ENCODE measurements at places on chromosomes 5 and 9.

GRCh38 chr5:31355337-31355736 is 161.9 kb downstream of the CDH6 start:
- no peak for DNase-seq

DNA sequence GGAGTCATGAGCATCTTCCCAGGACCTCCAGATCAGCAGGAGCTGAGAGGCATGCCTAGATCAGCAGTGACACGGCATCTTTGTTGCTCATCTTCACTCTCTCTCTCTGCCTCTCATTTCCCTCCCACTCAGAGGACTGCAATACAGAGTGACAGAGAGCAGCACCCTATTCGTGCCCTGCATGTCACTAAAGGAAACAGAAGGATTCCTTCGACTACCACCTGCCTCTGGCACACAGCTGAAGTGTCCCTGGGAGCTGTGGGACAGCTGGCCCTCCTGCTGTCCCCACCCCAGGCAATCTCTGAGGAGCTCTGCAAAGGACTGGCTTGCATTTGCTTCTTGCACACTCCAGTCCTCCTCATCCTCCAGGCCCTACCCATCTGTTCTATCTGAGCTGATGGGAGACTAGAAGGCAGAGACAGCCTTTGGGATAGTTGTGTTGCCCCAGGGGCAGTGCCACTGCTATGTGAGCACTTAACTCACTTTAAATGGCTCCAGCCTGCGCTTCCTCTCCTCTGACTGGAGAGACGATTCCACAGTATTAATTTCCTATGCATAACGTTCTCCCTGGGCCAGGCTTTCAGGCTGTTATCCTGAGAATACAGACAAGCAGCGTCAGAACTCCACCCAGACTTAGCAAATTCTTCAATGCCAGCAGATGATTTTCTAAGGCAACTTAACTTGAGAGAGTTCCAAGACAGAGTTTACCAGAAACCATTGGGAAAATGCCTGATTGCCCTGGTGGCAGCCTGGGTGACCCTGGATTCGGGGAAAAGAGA is 167.6 kb upstream of the MAP1B start:
- no peak for DNase-seq

DNA sequence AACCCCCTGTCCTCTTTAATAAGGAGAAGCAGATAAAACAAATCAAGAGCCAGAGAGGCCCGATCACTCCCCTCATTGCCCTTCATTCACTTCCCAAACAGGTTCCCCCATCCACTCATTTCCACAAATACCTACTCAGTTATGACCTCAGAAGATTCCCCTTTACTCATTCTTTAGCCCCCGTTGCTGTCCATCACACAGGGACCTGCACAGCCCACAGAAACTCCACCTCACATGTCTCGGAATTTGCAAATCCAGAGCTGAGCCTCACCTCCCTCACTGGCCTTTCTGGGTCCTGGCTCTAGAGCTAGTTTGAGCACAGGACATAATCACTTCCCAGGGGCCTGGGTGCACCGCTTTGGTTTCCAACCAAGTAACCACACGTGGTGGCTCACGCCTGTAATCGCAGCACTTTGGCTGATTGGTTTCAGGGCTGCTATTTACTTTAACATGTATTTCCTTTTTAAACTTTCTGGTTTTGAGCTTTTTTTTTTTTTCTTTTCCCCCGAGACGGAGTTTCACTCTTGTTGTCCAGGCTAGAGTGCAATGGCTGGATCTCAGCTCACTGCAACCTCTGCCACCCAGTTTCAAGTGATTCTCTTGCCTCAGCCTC is 17.8 kb downstream of the ATP6V0E1 start:
- no peak for DNase-seq

DNA sequence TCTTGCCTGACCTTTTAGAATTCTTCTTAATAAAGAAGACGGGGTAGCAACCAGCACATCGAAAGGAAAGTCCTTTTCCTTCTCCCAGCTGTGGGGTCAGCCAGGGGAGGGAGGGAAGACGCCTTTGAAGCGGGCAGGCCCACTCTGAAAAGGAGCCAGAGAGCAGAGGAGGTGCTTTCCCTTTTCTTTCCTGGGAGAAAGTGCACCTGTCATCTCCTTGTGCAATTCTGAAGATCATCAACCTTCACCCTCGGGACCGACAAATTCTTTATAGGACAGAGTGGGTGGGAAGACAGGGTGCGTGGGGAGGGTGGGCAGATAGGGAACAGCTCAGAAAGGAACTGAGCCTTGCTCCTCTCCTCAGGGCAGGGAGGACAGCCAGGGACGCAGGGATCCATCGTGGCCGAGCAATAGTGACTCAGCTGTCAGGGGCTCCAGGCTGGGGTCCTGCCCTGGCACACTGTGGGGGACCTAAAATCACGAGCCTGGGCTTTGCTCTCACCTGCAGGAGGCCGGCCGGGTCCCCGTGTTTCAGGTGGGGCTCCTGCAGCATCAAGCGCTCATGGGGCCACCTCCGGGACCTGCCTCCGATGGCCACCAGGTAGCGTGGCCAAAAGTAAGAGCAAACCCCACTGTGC is 141.0 kb downstream of the OLFM1 start:
- DNase-seq = no peak

DNA sequence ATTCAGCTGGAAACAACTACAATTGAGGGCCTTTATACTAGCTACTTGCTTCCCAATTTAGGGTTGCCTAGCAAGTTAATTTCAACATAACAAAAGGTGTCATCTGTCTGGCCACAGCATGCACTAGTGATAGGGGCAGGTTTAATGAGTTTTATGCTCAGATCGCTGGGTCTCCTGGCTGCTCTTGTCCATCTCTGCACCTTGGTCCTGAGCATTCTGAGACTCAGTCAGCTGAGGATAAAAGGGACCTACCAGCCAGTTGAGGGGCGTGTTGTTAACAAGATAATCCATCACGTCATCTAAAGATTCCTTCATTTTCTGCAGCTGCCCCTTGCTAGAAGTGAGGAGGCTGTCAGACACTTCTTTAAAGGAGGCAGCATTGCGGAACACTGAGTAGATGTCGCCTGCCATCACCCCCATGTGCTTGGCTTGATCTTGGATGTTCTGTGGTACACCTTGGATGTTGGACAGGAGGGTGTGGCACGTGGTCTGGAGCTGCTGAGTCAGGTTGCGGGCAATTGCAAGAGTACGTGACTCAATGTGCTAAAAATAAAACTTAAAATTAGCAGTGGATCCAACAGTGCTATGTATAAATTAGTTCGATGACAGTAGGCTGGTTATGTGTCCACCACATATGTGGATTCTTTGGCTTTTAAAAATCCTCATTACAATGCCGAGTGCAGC is 11.0 kb downstream of the PLIN2 start:
- DNase-seq = no peak

DNA sequence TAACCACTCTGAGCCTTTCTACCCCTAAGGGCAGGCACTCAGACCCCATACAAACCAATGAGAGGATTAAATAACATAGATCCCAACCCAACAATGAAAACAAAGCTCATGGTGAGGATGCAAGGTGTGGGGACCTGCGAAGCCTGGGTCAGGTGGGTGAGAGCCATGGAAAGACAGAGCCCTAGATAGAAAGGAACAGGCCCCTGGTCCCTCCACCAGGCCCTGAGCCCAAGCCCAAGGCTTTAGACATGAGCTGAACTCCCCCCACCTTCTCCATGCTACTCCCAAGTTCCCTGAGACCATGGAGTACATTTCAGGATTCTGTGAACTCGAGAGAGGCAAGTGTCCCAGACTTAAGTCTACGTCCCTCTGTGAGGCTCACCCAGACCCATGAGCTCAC is 106.5 kb downstream of the SAXO1 start:
- DNase-seq = no peak

- DNase-seq = peak; percentile 75
These were observed 59.5 kb upstream of the PCA3 start for GRCh38 chr9:76704593-76705204.

- no peak for DNase-seq
These were observed 54.2 kb downstream of the FOXI1 start for GRCh38 chr5:170159947-170160346.

DNA sequence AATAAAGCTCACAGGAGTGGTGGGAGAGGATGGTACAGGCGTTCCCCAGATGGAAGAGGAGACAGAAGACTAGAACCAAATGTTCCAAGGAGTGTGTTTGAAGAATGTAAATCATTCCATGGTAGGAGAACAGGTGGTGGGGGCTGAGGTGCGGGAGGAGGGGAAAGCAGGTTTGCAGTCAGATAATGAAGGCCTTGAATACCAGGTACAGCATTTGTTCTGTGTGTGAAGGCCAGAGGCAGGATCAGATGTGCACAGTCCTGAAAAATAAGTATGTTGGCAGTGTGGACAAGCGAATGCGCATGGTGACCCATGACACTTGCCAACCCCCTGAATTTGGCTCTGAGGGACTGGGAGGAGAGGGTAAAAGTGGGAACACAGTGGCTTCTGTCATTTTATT is 59.9 kb upstream of the ALDH1B1 start:
- no peak for DNase-seq

GRCh38 chr5:39274398-39275085 is 55.2 kb upstream of the FYB1 start:
- DNase-seq = no peak

DNA sequence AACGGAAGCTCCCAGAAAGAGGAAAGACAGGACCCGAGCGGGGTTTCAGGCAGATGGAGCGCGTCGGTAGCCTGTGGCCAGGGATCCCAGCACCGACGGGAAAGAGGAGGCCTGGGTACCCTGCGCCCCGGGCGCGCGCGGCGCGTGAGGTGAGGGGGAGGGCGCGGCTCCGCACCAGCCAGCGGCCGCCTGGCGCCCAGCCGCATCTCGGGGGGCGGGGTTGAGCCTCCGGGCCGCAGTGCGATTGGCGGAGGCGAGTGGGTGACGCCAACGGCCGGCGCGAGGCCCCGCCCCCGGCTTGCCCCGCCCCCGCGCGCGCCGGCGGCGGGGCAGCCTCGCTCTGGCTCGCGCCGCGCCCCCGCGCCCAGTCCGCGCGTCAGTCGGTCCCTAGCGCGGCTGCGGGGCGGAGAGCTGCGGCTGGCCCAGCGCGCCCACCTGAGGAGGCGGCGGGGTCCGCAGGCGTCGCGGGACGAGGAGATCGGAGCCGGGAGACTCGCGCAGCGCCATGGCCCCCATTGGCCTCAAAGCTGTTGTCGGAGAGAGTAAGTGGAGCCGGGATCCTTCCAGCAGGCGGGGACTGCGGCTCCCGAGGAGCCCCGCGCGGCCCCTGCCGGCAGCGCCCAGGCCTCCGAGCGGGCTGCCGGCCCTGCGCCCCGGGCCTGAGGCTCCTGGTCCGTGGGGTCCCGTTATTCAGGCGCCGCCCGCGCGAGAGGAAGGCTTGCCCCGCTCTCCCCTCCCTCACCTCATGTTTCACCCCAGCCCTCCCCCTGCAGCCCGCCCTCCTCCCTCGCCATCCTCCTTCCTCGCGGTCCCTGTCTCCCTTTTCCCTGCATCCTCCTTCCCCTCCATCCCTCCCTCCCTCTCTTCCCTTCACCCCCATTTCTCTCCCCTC is at the start of gene STXBP1:
Gene STXBP1, plus strand, starts transcription at position 379 of the 892 bp plus-strand sequence. Its CDS starts 127 bp downstream, at position 506.
- DNase-seq = no peak

- no peak for DNase-seq
These were observed 41.0 kb downstream of the FGD3 start for GRCh38 chr9:92988215-92988768.

- no peak for DNase-seq
These were observed 135.4 kb upstream of the SGCD start for GRCh38 chr5:156191547-156191946.

GRCh38 chr9:81393985-81394811 is 295.1 kb downstream of the TLE1 start:
- peak; percentile 78 for DNase-seq

GRCh38 chr5:125835293-125836172 is 587.7 kb upstream of the GRAMD2B start:
- peak; percentile 11 for DNase-seq

DNA sequence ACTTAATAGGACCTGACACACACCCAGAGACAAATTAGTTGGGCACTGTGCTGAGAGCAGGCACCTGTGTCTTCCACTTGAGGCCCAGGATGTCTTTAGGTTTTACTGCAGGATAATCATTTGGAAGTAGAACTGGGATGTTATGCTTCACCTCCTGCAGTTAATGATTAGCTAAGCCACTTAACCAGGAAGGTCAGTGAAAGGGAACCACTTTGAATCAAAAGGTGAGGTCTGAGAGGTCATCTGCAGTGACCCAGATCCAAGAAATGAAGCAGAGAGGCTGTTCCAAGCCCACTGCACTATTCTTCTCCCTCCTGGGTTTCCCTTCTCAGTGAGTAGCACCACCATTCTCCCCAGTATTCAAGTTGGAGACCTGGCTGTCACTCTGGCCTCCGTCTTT is 110.5 kb downstream of the SNX18 start:
- DNase-seq = no peak

GRCh38 chr5:159426694-159427093 is 96.4 kb upstream of the IL12B start:
- no peak for DNase-seq

GRCh38 chr9:111431684-111432083 is 52.5 kb downstream of the ECPAS start:
- peak; percentile 16 for DNase-seq

DNA sequence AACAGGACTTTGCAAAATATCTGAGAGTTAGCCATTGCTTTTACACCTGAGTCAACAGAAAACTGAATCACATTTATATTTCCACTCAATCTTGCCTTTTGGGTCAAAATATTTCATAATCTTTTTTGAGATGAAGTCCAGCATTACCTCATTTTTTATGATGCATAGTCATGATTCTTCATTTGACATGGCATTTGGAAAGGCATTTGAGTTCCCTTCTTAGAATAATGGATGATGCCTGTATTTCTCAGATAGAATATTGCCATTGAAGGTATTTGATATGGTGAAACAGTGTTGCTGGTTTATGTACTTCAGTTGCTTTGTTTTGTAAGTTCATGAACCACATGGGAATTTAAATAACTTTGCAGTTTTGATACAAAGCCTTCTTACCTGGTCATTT is 180.4 kb downstream of the PRR16 start:
- no peak for DNase-seq

DNA sequence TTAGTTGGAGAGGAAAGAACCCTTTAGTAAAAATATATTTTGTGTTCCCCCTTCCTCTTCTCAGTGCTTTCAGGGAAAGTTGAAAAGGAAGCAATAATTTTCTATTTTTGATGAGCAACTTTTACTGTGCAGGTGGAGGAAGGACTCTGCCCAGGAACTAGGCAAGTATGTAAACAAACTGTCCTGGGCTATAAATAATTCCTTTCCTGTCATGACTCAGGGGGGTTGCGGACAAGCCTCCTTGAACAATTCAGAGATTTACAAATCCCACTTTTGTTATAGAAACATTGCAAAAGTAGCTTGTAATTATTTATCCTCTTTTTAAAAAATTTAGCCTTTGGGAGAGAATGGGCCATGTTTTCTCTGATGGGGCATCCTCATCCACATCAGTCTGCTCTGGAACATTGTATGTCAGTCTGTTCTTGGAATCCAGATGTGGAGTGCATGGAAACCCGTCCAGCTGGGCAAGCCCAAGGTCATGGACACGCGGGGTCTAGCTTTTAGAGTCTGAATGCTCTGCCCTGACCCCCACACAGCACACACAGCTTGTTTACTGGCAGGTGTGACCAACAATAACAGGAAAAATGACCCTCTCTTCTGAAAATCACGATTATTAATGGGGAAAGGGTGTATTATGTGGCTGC is 127.6 kb downstream of the GADD45G start:
- no peak for DNase-seq

All from skeletal muscle cell (primary cell).